ENCODE measurements at places on chromosomes 12 and 14. TPM values are rescaled to one million over a fixed set of nuclear protein-coding genes. Genes with fewer than 3 reads are reported as not detected.
A peak's percentile ranks its signal among the peaks of the same experiment; 100 is the strongest.

GRCh38 chr12:49705479-49706134 lies 1.6 kb downstream of the FMNL3 start:
- peak; percentile 53 for DNase-seq

GRCh38 chr12:68481181-68481941 lies 129.3 kb upstream of the RAP1B start:
- DNase-seq: no peak

GRCh38 chr12:113524495-113524894 lies 52.8 kb upstream of the LHX5 start:
- DNase-seq: no peak

The SLC39A9 gene
- total RNA-seq: 117 TPM

DNA sequence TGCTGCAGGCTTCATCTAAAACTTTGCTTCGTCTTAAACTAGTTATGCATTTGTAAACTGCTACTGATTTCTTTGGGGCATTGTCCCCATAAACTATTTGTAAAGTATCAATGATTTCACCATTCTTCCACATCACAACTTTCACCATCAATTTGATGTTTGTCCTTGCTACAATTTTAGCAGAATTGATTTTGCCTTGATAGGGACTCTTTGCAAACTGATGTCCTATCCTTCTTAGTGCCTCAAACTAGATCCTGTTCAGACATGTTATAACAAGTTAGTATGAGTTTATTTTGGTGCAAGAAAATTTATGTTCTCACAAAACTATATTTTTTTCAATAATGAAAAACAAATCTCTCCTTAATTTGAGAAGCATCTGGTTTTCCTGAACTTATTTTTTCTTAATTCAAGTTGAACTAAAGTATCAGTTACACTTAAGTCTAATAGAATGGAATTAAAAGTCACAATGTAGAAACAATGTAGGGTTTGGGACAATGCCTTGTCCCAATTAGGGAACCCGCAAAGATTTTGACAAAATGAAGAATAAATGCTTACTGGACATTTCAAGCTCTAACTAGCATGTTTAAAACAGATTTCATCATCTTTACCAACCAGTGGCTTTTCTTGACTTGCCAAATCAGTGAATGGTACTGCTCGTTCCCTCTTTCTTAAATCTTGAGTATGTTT lies 10.1 kb upstream of the ARID4A start:
- DNase-seq: no peak

The DACT1 gene
- under 0.01 TPM for total RNA-seq
